ENCODE measurements at places on chromosomes 16 and 17.

DNA sequence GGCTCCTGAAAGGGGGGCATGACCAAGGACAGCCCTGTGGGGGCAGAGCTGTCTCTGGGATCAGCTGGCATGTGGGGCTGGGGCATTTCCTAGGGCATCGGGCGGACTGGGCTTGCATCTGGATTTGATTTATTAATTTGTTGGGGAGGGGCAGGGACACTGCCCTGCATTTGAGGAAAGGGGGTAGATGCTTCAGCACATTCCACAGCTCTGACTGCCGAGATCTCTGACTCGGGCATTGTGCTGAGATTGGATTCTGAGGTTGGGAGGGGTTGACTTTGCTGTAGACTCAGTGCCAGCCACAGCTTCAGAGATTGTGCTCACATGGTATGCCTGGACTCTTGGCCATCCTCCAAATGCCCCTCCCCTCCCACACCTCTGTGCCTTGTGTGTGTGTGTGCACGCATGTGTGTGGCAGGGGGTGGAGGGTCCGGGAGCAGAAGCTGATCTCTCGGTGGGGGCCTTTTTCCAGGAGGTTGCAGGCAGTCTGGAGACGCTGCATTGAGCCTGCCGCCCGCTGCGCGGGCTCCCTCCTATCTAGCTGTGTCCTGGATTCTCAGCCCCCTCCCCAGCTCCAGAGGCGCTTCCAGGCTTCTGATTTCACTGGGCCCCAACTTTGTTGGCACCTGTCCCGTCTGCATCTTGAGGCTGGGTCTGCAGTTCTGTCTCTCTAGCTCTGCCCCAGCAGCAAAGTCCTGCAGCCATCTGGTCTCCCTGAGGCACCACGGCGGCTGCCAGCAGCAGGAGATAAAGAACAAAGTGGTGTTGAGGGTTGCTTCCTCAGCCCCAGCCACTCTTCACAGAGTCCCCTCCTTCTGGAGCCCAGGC lies 14.9 kb downstream of the IGFBP4 start:
- DNase-seq = no peak

GRCh38 chr17:78953356-78954350 lies 26.1 kb downstream of the LGALS3BP start:
- DNase-seq = no peak

DNA sequence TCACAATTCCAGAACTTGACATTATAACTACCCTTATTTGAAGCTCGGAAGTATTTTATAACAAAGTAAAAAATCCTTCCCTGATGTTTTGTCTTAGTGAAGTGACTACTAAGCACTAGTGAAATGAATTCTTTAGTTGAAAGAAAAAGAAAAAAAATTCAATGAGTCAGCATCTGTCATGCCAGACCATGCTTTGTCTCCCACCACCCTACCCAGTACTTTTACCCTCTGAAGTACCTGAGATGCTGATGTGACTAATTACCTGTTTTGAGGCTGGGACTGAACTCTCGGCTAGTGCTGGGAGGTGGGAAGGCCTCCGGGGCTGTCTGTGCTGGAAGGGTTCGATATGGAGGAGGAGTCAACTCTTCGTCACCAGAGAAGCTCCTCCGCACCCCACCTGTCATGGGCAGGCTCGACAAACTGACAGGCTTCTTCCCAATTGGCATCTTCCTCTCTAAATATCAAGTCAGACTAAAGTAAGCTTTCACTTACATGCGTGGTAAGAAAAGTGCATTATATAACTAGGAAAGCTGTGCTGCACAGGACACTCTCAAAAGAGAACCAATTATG lies 19.6 kb downstream of the NME2 start:
- peak; percentile 12 for DNase-seq

GRCh38 chr16:80023865-80024264 lies 423.3 kb upstream of the MAF start:
- peak; percentile 77 for DNase-seq

GRCh38 chr17:31580316-31580705 lies 188.8 kb downstream of the RAB11FIP4 start:
- DNase-seq = no peak

DNA sequence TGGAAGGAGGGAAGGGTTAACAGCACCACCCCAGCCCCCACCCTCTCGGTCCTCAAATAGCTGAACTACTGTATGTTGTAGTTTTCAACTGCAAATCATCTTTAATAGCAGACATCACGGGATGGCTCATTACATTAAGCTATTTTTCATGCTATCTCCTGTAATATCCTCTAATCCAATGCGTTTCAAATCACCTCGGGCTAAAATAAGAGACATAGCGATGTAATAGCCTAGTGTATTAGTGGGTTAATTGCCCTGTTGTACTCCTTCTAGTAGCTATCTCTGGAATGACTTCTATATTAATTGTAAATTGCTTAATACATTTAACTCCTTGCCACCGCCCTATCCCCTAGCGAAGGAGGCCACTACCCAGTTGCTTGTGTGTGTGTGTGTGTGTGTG lies 54.3 kb downstream of the MRM1 start:
- DNase-seq = no peak

DNA sequence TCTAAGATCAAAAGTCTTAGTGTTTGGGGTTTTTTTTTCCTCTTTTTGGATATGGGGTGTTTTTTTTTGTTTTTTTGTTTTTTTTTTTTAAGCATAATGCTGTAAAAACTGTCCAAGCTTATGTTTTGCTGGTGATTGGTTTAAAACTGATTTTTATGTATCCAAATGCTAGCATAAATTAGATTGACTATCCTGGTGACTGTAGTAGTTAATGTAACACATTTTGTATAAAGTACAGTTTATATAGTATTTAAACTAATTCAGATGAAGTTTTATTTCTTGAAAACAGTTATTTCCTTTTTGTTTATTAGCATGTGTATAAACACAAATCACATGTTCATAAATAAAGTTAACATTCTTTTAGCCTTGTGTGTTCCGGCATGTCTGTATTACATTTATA lies 10.9 kb downstream of the RBBP6 start:
- DNase-seq = no peak

DNA sequence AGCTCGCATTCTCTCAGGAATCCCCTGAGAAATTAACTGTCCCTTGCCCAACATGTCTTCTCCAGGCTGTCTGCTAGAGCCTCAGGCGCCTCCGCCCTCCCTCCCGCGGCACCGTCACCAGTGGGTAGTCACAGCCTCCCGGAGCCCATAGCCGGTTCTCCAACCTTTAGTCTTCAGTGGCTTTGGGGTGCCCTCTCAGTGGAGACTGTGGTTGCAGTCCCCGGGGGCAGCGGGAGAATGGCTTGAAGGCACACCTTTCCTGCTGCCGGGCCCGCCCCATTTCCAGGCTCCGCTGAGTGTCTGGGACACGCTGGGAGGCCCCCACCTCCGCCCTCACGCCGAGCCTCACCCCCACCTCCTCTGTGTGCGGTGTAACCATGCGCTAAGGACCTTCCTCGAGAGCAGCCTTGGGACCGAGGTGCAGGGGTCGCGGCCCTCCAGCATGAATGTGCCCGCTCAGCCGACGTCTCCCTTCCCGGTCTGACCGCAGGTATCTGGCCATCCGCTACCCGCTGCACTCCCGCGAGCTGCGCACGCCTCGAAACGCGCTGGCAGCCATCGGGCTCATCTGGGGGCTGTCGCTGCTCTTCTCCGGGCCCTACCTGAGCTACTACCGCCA lies 1.7 kb downstream of the GALR2 start:
- DNase-seq = no peak

DNA sequence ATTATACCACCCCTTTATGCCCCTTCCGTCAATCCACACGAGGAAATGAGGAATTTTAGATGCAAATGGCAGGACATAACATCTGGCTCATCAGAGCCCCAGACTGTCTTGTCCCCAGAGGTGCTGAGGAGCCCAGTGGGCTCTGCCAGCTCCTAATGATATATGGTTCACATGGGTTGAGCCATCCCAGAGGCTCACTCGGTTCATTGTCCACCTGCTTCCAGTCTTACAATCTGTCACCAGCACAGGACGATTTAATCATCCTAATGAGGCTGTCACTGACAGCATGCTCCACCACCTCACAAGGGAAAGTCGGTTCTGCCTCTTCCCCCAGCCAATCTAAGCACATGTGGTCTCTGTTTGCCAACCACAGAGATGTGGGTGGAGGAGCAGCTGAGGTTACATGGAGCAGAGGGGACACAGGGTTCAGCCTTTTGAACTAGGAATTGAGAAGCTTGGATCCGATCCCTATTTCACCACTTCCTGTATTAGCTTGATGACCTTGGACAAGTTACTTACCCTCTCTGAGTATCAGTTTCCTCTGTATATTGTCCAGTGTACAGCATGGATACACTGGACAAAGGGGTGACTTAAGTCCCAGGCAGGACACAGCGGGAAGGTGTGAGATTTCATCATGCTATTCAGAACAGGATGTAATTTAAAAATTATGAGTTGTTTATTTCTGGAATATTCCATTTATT lies 27.0 kb upstream of the DHX8 start:
- peak; percentile 33 for DNase-seq

- no peak for DNase-seq
These were observed 16.3 kb upstream of the KIF2B start for GRCh38 chr17:53806473-53806872.

DNA sequence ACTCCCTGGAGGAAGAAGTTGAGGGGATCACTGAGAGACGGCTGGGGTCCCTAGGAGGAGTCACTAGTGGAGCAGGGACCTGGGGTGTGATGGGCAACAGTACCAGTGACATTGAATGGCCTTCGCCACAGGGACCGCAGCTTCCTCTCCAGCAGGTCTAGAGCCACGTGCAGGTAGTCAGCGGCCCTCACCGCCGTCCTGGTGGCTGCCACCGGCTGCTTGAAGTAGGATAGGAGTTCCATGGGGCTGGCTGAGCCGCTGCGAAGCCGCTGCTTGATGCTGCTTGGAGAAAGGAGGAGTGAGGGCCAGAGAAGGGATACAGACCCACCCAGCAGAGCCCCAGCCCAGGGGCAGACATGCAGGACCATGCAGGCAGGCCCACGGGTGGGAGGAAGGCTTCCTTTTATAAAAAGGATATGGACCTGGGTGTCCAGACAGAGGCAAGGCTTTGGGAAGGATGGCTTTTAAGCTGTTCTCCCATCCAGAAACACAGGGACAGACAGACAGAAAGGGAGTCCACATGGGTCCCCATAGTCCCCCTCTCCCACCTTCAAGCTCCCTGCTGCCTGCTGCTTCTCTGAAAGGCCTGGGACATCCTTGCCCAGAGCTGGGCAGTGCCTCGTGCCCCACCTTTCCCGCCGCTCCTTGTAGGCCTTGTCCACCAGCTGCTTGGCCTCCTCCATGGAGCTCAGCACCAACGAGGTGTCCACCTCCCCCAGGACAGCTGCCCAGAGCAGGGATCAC lies 827 bp downstream of the MPO start:
- no peak for DNase-seq

- DNase-seq = no peak
These were observed 25.6 kb upstream of the MAP2K6 start for GRCh38 chr17:69388822-69389442.

DNA sequence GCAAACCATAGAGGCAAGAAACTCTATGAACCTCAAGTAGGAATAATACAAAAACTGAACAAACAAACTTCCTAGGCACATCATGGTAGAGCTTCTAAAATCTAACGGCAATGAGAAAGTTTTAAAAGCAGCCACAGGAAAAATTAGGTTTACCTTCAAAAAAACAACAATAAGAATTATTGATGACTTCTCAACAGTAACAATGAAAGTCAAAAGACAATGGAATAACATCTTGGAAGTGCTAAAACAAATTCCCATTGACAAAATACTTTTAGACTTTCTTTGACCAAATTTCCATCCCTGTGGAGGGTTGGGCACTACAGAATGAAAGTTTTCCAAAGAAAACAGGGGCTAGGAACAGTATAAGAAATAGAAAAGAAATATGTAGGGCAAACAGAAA lies 222.9 kb upstream of the ERCC4 start:
- no peak for DNase-seq

GRCh38 chr16:79411357-79411756 lies 189.2 kb downstream of the MAF start:
- DNase-seq = peak; percentile 2

DNA sequence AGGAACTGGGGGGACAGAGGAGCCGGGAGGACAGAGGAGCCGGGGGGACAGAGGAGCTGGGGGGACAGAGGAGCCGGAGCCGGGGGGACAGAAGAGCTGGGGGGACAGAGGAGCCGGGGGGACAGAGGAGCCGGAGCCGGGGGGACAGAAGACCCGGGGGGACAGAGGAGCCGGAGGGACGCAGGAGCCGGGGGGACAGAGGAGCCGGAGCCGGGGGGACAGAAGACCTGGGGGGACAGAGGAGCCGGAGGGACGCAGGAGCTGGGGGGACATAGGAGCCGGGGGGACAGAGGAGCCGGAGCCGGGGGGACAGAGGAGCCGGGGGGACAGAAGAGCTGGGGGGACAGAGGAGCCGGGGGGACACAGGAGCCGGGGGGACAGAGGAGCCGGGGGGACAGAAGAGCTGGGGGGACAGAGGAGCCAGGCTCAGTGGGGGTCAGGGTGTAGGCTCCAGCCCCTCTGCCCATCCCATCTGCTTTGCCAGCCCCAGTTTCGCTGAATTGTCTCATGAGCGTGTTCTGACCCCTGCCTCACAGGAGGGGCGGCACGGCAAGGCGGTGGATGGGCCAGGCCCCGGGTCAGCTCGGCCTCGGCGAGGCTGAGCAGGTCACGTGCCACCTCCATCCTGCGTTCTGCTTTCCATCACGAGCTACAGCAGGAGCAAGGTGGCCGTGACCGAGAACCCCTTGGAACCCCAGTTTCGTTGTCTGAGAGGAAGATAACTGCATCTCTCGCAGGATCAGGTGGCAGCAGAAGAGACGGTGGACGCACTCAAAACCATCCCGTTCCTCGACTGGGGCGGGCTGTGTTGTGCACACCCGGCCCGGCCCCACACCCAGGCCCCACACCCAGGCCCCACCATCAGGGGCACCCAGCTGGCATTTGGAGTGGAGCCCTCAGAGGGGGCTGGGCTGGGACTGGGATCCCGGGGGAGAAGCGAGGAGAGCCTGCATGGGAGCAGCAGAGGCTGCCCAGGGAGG lies 26.1 kb upstream of the CBFA2T3 start:
- no peak for DNase-seq

DNA sequence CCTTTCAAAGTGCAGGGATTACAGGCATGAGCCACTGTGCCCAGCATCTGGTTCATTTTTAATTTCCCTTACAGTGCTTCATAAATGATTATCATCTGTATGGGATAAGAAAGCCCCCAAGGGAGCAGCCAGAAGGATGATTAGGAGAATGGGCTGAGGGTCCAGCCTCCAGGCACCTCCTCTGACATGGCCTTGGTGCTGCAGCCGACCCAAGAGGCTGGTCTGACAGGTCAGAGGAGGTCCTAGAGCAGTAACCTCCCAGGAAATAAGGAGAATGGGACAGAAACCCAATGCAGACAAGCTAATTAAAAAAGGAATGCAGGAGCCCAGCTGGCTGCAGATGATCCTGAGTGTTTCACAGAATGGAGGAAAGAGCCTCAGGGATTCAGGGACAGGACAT lies 29.0 kb downstream of the MRC2 start:
- DNase-seq = no peak

DNA sequence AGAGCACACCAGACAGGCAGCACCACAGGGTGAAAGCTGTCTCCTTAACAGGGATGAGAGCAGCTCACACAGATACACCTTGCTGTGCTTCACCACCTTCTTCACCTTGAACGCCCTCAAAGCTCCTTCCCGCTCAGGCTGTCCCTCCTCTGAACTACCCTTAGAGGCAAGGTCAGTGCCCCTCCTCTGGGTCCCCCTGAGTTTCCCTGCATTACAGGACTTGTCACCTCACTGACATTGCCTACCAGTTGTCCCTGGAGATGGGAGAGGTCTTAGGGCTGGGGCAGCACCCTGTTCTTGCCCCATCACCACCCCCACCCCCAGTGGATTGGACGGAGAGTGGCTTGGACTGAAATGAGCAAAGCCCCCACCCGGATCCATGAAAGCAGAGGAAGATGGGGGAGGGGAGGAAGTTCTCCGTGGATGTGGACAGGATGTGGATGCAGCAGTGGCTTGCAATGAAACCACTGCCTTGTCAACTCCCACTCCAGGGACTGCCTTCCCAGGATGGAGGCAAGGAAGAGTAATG lies 73.2 kb upstream of the CDH5 start:
- no peak for DNase-seq
